ENCODE measurements at places on chromosomes 2 and 18. TPM values are rescaled to one million over a fixed set of nuclear protein-coding genes. Genes with fewer than 3 reads are reported as not detected.
A peak's percentile ranks its signal among the peaks of the same experiment; 100 is the strongest.

GRCh38 chr2:106830191-106830590, 55.8 kb downstream of the ST6GAL2 start:
- no peak for DNase-seq

DNA sequence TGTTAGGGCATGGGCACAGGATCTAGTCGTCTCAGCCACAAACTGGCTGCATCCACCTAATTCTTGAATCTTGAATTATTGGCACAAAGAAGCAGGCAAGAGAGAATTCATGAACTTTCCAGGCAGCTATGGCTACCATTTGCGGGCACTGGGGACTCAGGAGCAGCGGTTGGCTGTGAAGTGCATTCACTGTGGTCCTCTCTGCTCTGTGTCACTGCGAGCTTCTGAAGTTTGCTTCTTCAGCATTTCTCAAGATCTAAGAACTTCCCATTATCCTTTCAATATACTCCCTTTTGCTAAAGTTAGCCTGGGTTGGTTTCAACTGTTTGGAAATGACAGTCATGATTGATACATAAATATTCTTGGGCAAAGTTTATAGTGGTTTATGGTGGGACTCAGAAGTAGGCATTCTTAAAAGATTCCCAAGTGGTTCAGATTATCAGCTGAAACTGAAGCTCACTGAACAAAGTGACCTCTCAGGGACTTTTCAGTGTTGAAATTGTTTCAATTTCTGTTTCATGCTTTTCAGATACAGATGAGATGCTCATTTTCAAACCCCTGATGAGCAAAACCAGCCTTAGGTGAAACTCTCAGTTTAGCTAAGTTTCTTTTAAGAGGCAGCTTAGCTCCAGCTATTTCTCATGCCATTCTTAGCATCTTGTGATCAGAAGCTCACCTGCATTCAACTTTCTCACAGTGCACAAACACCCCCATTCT, 1258.3 kb upstream of the GYPC start:
- no peak for DNase-seq

DNA sequence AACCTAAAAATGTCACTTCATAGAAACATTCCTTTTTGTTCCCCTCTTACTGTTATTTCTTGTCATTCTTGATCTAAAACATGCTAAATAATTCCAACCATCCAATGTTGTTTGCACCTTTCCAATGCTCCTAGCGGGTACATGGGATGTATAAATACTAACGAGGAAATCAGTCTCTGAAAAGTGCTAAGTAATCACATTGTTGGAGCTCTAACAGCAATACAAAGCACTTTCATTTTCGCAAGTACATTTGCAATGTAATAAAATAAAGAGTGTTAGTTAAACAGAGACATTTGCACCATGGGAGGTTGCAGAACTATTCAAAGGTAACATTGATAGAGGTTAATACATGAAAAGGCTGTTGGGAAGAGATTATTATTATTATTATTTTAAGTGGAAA, 286.2 kb upstream of the ACVR2A start:
- DNase-seq: no peak

DNA sequence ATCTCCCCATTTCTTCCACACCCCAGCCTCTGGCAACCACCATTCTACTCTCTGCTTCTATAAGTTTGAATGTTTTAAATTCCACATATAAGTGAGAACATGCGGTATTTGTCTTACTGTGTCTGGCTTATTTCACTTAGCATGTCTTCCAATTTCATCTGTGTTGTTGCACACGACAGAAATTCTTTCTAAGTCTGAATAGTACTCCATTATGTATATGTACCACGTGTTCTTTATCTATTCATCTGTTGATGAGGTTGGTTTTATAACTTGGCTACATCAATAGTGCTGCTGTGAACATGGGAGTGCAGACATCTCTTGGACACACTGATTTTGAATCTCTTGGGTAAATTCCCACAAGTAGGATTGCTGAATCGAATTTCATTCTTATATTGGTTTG, 31.8 kb upstream of the MTX2 start:
- no peak for DNase-seq

DNA sequence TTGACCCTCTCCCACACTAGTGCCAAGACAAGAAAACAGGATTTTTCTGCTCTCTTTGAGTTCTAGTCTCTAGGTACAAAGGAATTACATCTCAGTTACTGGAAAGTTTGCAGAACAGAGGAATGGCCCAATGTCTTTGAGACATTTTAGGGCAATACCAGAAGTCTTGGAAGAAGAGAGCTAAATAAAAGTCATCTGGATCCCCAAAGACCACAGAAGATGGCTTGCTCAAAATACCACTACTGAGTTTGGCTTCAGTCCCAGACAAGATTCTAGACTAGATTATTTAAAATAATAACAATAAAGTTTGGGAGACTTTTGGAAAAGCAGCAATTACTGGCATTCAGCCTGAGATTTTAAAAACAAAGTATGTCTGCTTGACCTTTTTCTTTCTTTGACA, 61.9 kb upstream of the HK2 start:
- no peak for DNase-seq

DNA sequence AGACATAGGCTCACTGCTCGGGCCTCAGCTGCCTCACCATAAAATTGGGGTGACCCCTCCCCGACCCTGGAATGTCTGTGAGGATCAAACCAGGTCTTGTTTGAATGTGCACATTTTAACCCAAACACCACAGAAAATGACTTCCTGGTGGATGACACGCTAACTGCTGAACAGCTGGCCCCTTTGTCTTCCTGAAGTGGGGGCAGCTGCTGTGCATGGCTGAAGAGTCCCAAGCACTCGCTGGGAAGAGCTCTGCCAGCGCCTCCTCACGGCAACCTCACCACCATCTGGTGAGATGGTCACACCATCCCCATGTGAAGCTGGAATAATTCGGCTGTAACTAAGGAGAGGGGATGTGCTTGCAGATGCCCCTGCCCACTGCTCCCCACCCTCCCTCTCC, 34.0 kb downstream of the AQP12A start:
- no peak for DNase-seq

- no peak for DNase-seq
These were observed 3.7 kb downstream of the RNF138 start for GRCh38 chr18:32095192-32095899.

- DNase-seq: no peak
These were observed 3.4 kb upstream of the RTP5 start for GRCh38 chr2:241865957-241866789.

- DNase-seq: no peak
These were observed 12.4 kb downstream of the IL1F10 start for GRCh38 chr2:113080134-113080533.

DNA sequence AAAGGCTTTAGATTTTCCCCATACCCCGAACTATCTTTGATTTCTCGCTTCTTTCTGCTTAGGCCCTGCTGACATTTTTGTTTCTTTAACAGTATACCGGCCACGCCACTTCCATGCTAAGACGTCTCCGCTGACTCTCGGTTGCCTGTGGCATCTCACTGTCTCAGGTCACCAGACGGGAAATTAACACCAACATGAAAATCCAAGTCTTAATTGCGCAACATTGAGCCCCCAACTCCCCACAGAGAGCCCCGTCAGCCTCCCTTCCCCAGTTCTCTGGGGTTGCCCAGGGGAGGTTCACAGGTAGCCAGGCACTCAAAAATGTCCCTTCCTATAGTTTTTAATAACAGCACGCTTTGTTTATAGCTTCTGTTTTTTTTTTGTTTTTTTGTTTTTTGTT, 30.2 kb downstream of the CD8B2 start:
- DNase-seq: no peak

GRCh38 chr2:28399956-28400355, 7.3 kb downstream of the FOSL2 start:
- DNase-seq: peak; percentile 68

- DNase-seq: no peak
These were observed 36.0 kb upstream of the BIN1 start for GRCh38 chr2:127142663-127143630.

DNA sequence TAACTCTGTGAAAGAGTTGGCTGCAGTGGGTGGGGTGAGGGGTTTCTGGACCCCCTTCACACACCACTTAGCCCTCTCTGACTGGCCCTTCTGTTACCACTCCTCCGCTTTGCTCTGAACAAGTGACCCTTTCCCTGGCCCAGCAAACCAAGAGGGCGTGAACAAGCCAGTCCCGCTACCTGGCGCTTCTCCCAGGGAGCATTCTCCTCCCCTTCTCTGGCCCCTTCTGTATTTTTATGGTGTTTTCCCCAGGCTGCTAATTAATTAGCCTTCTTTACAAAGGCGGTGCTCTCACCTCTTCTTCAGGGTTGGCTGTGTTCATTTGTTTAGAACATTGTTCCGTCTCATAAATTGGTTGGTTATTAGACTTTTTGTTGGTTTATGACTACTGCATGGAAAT, 180.1 kb downstream of the MGAT5 start:
- DNase-seq: no peak

GRCh38 chr2:118264232-118264990, 176.1 kb downstream of the INSIG2 start:
- DNase-seq: no peak

- no peak for DNase-seq
These were observed 71.8 kb upstream of the STPG4 start for GRCh38 chr2:47226923-47227220.

- DNase-seq: no peak
These were observed 84.6 kb downstream of the RAB31 start for GRCh38 chr18:9792565-9793245.

GRCh38 chr18:9189491-9189890, 52.9 kb downstream of the ANKRD12 start:
- no peak for DNase-seq

GRCh38 chr2:11129598-11130449, 25.4 kb upstream of the SLC66A3 start:
- no peak for DNase-seq

GRCh38 chr2:165191096-165191728, 12.6 kb downstream of the SCN3A start:
- DNase-seq: no peak

- no peak for DNase-seq
These were observed 249.7 kb upstream of the NCKAP5 start for GRCh38 chr2:133817680-133818566.

The ACVR1C gene
- 0.59 TPM for total RNA-seq

The TMEM169 gene
- total RNA-seq: 0.22 TPM

The FRZB gene
- total RNA-seq: 4.3 TPM

The FNDC4 gene
- total RNA-seq: 3.0 TPM

The MPHOSPH10 gene
- total RNA-seq: 27.8 TPM

The RTKN gene
- total RNA-seq: 18.5 TPM

The FSHR gene
- not detected for total RNA-seq

The TMEM131 gene
- total RNA-seq: 28.6 TPM

The ATOH8 gene
- 21.0 TPM for total RNA-seq

The CTAGE1 gene
- 0.13 TPM for total RNA-seq

The SIGLEC15 gene
- not detected for total RNA-seq
